Cardiac muscle cell (in vitro differentiated cells and primary cell): ENCODE measurements at places on chromosomes 11 and 22. TPM values are rescaled to one million over a fixed set of nuclear protein-coding genes. Genes with fewer than 3 reads are reported as not detected.

Gene CDC45
- 7.6 and 9.1 TPM in 2 replicates for total RNA-seq

- no peak overlapping the region for H3K4me3 ChIP-seq
- peak; percentile 80 for DNase-seq
- H3K36me3 ChIP-seq: no peaks in the 10 kb centered on the region
- peaks cover 22% of the 10 kb centered on the region for H3K4me1 ChIP-seq
- H3K27ac ChIP-seq: no peak overlapping the region
Measured at GRCh38 chr11:131246663-131247062, 123.8 kb upstream of the NTM start.

Gene OR5P2
- total RNA-seq: not detected in 2 replicates

DNA sequence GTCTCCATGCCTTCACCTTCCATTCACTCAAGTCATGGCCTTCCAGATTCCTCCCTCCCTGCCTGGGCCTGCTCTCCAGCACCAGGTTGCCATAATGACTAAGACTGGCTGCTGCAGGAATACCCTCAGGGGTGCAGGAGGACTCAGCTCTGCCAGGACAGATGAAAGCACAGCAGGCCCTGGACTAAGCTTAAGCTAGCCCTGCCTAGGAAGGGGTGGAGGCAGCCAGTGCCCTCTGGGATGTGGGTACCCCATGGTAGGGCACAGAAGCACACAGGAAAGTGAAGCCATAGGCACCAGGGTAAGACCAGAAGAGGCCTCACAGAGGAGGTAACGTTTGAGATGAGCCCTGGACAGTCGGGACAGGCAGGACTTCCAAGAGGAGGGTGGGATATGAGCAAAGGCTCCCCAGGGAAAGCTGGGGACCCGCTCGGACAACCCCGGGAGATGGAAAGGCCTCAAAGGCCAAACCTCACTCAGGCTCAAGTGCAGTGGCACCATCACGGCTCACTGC is 3.0 kb upstream of the RIN1 start:
- peaks cover 4% of the 10 kb centered on the region for H3K4me1 ChIP-seq
- peaks cover 12% of the 10 kb centered on the region for H3K36me3 ChIP-seq
- no peaks in the 10 kb centered on the region for H3K27me3 ChIP-seq
- no peak overlapping the region for H3K27ac ChIP-seq
- DNase-seq: no peak
- no peak overlapping the region for H3K4me3 ChIP-seq

DNA sequence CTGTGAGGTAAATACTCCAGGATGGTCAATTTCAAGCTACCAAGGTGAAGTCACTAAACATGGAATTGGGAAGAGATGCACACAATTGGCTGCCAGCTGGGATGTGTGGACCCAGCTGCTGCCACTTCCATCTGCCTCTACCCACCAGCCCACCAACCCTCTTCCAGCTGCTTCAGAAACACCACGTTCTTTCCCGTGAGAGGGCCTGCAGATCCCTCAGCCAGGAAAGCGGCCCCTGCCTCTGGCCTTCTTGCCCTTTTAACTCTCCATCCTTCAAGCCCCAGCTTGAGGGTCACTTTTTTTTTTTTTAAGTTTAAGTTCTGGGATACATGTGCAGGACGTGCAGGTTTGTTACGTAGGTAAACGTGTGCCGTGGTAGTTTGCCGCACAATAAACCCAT is 20.0 kb downstream of the PRG3 start:
- no peak overlapping the region for H3K4me3 ChIP-seq
- no peaks in the 10 kb centered on the region for H3K4me1 ChIP-seq
- DNase-seq: no peak

Gene MUC2
- total RNA-seq: 0.03 TPM in 1 of 2 replicates, not detected in the other

Gene MYRF
- 48.0 and 56.9 TPM in 2 replicates for total RNA-seq

DNA sequence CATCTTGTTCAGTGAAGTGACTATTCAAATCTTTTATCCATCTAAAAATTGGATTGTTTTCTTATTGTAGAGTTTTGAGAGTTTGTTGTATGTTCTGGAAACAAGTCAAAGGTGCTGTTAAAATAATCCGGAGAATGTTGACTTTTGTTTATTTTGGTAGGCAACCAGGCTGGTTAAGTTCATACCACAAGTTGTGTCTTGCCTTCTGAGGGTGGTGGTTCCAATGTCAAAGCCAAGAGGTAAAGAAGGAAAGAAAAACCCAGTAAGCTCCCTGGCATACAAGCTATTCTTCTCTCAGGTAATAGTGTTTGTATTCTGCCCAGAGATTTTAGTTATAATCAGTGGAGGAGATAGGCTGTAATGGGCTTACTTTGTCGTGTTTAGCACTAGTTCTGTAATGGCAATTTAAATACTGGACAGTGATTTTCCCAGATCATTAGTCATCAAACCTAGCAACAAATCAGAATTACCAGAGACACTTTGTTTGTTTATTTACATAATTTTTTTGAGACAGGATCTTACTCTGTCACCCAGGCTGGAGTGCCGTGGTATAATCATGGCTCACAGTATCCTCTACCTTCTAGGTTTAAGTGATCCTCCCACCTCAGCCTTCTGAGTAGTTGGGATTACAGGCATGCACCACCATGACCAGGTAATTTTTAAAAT is 15.1 kb upstream of the CSRP3 start:
- H3K27ac ChIP-seq: no peak overlapping the region
- no peak overlapping the region for H3K4me3 ChIP-seq
- no peaks in the 10 kb centered on the region for H3K27me3 ChIP-seq
- H3K36me3 ChIP-seq: no peaks in the 10 kb centered on the region
- H3K4me1 ChIP-seq: peaks cover 31% of the 10 kb centered on the region

GRCh38 chr22:37708580-37709444 is 12.0 kb downstream of the TRIOBP start:
- no peak overlapping the region for H3K27ac ChIP-seq
- DNase-seq: no peak

DNA sequence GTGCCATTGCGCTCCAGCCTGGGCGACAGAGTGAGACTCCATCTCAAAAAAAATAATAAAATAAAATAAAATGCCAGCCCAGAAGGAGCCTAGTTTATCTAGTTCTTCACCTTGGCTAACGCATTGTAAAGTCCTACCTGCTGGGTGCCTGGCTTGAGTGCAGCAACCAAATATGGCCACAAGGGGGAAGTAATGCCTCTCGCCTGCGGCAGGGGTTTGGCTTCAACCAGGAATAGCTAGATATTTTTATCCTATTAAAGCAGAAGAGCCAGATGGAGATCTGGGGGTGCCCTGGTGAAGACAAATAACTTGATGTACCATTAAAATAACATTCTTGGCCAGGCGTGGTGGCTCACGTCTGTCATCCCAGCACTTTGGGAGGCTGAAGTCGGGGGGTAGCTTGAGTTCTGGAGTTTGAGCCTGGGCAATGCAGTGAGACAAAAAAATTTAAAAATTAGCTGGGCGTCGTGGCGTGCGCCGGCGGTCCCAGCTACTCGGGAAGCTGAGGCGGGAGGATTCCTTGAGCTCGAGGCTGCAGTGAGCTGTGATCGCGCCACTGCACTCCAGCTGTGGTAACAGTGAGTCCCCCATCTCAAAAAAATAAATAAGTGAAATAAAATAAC is 20.6 kb upstream of the PLEKHB1 start:
- peaks cover 10% of the 10 kb centered on the region for H3K4me1 ChIP-seq
- H3K4me3 ChIP-seq: no peak overlapping the region
- H3K27me3 ChIP-seq: no peaks in the 10 kb centered on the region
- no peaks in the 10 kb centered on the region for H3K36me3 ChIP-seq

DNA sequence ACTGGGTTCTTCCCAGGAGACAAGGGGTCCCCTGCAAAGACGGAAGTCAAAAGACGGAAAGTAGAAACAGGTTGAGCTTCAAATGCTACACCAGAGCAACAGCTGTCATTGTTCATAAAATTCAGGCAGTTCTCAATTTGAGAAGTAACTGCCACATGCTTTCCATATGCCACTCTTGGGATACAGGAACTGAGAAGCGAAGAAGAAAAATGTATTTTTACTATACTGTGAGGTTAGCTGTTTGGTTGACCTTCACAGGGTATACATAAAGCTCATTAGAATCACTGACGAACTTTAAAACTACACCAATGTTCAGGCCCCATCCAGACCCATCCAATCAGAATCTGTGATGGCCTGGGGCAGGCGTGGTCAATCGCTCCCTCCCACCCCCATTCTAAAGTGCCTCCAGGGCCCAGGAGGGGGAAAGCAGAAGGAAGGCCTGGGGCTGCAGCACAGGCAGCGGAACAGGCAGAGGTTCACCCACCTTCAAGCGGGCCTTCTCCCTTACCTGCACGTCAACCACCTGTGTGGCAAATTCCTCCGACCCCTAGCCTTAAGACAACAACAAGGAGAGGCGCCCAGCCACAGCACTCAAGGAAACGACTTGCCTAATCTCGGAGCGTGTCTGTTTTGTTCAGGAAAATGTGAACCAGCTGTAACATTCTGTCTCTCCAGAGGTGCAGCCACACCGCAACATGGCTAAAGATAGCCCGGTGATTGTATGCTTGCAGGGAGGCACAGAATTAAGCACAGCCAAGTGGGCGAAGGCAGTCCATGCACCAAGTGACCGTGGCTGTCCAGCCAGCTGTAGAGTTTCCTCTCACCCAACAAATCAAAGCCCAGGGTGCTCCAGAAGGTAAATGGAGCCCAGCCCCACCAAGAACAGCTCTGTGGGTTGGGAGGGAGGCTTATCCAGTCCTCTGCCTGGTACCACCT is 82.6 kb downstream of the MICAL3 start:
- H3K4me1 ChIP-seq: peaks cover 80% of the 10 kb centered on the region
- peak overlapping the region; percentile 80 for H3K27ac ChIP-seq
- H3K36me3 ChIP-seq: no peaks in the 10 kb centered on the region
- H3K27me3 ChIP-seq: no peaks in the 10 kb centered on the region
- peak; percentile 36 for DNase-seq
- H3K4me3 ChIP-seq: no peak overlapping the region

GRCh38 chr22:47152938-47153337 is 390.5 kb downstream of the TBC1D22A start:
- H3K27ac ChIP-seq: no peak overlapping the region
- H3K4me1 ChIP-seq: no peaks in the 10 kb centered on the region
- no peaks in the 10 kb centered on the region for H3K27me3 ChIP-seq
- H3K4me3 ChIP-seq: no peak overlapping the region
- no peaks in the 10 kb centered on the region for H3K36me3 ChIP-seq

DNA sequence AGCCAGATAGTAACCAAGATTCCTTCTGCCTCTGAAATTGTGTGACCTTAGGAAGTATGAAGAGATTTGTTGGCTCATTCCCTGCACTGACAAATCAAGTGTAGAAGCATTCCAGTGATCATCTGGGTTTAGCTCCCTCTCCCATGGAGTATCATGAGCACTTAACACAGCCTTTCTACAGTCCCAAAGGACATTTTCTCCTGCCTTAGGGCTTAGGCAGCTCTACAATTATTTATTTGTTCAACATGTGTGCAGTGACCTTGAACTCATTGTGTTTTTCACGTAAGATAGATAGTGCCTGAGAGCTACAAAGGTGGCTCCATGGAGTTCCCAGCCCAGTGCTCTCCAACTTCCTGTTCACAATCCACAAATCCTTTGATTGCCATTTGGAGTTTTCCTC is 94.8 kb upstream of the FAT3 start:
- no peak overlapping the region for H3K4me3 ChIP-seq
- H3K4me1 ChIP-seq: no peaks in the 10 kb centered on the region
- H3K27me3 ChIP-seq: peaks cover 7% of the 10 kb centered on the region
- no peak for DNase-seq
- H3K36me3 ChIP-seq: no peaks in the 10 kb centered on the region

GRCh38 chr11:58503361-58503856 is 4.5 kb downstream of the OR5B21 start:
- no peaks in the 10 kb centered on the region for H3K36me3 ChIP-seq
- DNase-seq: no peak
- peaks cover 2% of the 10 kb centered on the region for H3K27me3 ChIP-seq

DNA sequence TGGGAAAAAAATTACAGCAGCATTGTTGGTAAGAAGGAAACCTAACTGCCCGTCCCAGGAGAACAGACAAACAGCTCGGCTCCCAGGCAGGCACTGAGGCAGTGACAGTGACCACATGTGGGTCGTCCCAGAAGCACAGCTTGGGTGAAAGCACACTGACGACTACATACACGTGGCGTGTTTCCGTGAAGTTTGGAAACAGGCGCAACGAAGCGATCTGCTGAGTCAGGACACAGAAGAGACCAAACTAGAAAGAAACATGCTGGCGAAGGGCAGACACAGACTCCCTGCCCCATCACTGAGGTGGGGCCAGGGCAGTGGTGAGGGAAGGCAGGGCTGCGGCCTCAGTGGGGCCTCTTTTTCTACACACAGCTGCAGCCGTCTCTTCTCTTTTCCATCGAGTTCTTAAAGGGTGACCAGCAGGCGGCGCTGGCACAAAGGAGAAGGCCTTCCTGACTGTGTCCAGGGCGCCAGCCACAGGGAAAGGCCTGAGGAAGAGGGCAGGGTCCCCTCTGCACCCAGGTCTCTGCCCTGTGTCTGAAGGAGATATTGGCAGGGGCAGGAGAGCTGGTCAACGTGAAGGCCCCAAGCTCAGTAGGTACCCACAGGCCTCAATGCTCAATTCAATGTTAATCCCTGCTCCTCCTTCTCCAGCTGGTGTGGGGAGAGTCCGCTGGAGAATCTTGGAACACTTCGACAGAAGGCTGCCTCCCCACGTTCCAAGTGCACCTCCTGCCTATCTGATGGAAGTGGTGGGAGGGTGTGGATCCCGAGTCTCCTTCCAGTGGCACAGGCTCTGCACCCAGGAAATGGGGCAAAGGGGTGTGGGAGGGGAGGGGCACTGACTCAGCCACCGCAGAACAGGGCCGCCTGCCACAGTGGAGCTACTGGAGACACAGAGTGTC is 19.9 kb downstream of the CARS1 start:
- H3K27me3 ChIP-seq: no peaks in the 10 kb centered on the region
- H3K36me3 ChIP-seq: peaks cover 22% of the 10 kb centered on the region
- H3K4me3 ChIP-seq: no peak overlapping the region
- no peaks in the 10 kb centered on the region for H3K4me1 ChIP-seq

GRCh38 chr11:16047073-16047472 is 309.3 kb downstream of the SOX6 start:
- no peaks in the 10 kb centered on the region for H3K36me3 ChIP-seq
- DNase-seq: no peak
- no peaks in the 10 kb centered on the region for H3K4me1 ChIP-seq

GRCh38 chr22:36684841-36685240 is 18.7 kb downstream of the CACNG2 start:
- peaks cover 7% of the 10 kb centered on the region for H3K27me3 ChIP-seq
- no peaks in the 10 kb centered on the region for H3K36me3 ChIP-seq
- no peak overlapping the region for H3K27ac ChIP-seq
- no peak overlapping the region for H3K4me3 ChIP-seq
- DNase-seq: no peak

Gene PAMR1
- 0.35 and 0.77 TPM in 2 replicates for total RNA-seq

DNA sequence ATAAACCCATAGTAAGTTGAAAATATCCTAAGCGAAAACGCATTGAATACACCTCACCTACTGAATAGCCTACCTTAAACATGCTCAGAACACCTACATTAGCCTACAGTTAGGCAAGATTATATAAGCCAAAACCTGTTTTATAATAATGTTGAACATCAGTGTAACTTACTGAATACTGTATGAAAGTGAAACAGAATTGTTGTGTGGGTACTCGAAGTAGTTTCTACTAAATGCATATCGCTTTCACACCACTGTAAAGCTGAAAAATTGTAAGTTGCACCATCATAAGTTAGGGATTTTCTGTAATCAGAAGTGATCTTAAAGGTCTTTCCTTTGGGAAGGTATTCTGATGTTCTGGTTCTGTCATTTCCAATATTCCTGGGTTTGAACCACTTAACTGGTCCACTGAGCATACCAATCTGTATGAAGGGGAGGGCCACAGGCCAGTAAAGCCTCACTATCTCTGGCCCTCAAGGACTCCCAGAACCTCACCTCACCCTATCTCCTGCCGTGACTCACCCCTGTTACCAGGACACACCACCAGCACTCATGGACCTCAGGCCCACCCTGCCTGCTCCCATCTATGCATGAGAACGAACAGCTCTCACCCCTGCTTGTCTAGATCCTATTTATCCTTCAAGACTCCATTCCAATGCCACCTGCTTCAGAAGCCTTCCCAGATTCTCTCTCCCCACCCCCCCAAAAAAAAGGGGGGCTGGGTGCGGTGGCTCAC is 70.0 kb downstream of the NAT10 start:
- no peak overlapping the region for H3K4me3 ChIP-seq
